ENCODE measurements at places on chromosomes 3 and 15. TPM values are rescaled to one million over a fixed set of nuclear protein-coding genes. Genes with fewer than 3 reads are reported as not detected.

CACNA1D gene
- total RNA-seq = 36.3 TPM

- no peaks in the 10 kb centered on the region for H3K4me1 ChIP-seq
- peaks cover 88% of the 10 kb centered on the region for H3K27me3 ChIP-seq
- H3K27ac ChIP-seq = no peak overlapping the region
- no peaks in the 10 kb centered on the region for H3K36me3 ChIP-seq
- DNase-seq = no peak
Measured at GRCh38 chr3:42267878-42268277, 1.9 kb upstream of the CCK start.

- H3K4me1 ChIP-seq = no peaks in the 10 kb centered on the region
- no peak overlapping the region for H3K27ac ChIP-seq
- no peaks in the 10 kb centered on the region for H3K27me3 ChIP-seq
- H3K36me3 ChIP-seq = no peaks in the 10 kb centered on the region
- DNase-seq = no peak
Measured at GRCh38 chr15:55515491-55515890, 7.5 kb upstream of the DNAAF4 start.

GRCh38 chr15:56804938-56805337 lies 71.6 kb upstream of the ZNF280D start:
- H3K36me3 ChIP-seq = no peaks in the 10 kb centered on the region
- no peak for DNase-seq
- H3K4me3 ChIP-seq = no peak overlapping the region

DNA sequence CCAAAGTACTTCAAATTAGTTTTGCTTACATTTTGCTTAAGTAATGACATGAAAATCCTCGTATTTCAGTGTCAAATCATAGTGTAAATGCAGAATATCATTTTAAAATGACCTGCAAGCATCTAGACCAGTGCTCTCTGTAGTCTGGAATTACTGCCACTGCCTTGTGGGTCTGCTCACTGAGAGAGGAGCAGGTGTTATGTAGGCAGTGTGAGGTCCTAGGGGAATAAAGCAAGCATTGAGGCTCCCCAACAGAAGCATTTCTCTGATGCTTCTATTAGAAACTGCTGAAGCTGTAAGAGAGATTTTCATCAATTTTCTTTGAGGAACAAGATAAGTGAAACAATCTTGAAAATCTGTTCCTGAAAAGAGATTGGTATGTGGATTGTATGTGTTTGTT lies 253.2 kb downstream of the BBX start:
- DNase-seq = no peak
- peaks cover 22% of the 10 kb centered on the region for H3K4me1 ChIP-seq
- no peak overlapping the region for H3K27ac ChIP-seq
- no peaks in the 10 kb centered on the region for H3K36me3 ChIP-seq

DNA sequence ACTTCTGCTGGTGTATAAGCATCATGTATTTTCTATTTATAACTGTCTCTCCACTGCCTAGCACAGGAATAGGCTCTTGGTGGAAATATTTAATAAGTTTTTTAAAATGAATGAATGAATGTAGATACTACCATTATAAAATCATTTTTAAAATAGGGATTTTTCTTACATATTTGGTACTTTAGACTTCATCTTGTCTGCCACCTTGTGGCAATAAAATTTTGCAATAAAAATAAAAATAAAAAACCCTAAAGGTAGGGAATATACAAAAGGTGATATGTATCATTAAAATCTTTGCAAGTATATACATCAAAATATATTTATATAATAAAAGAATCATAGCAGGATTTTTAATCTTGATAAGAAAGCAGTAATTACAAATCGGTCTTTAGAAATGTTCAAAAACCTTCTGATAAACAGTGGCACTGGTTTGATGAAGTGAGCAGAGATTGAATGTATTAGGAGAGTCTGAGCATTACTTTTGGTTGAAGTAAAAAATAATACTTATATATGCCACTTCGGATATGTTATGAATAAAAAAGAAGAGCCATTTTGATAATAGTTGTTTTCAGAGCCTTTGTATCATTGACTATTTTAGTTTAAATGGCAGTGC lies 95.2 kb downstream of the SPATA16 start:
- no peaks in the 10 kb centered on the region for H3K27me3 ChIP-seq
- H3K36me3 ChIP-seq = no peaks in the 10 kb centered on the region
- H3K4me1 ChIP-seq = no peaks in the 10 kb centered on the region
- no peak for DNase-seq
- H3K27ac ChIP-seq = no peak overlapping the region

HIGD2B gene
- not detected for total RNA-seq

TIGIT gene
- not detected for total RNA-seq

Measured in Calu3 (cell line).